ENCODE measurements at places on chromosomes 7 and 10.
A peak's percentile ranks its signal among the peaks of the same experiment; 100 is the strongest.

- DNase-seq: no peak
Measured at GRCh38 chr7:106216517-106216922, 68.3 kb downstream of the NAMPT start.

DNA sequence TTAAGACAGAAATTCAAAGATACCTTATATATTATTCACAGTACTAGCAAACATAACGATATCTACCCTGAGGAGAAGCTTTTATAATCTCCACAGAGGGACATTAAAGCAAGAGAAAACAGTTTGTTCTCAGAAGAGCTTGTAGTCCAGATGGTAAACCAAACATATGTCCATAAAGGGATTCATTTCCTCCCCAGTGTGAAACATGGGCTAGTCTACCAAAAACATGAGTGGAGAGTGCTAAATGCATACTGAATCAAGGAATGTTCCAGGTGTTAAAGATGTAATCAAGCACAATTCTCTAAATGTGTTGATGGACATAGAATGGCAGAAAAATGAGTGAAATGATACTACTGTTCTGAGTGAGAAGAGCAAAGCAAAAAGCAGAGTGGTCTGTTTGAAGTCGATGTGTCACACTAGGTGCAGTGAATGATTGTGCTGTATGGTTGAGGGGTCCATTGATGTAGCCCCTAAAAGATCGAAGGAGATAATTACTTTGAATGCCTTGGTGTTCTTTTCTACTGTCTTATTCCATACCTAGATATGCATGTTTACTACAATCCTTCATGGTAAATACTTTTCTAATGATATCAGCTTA lies 25.3 kb downstream of the BCAP29 start:
- DNase-seq: no peak

- DNase-seq: no peak
Measured at GRCh38 chr7:144113651-144114050, 4.3 kb downstream of the OR2A2 start.

- DNase-seq: no peak
Measured at GRCh38 chr7:143015084-143015483, 11.8 kb downstream of the OR9A2 start.

GRCh38 chr10:110268442-110268841 lies 36.3 kb downstream of the SMNDC1 start:
- no peak for DNase-seq

DNA sequence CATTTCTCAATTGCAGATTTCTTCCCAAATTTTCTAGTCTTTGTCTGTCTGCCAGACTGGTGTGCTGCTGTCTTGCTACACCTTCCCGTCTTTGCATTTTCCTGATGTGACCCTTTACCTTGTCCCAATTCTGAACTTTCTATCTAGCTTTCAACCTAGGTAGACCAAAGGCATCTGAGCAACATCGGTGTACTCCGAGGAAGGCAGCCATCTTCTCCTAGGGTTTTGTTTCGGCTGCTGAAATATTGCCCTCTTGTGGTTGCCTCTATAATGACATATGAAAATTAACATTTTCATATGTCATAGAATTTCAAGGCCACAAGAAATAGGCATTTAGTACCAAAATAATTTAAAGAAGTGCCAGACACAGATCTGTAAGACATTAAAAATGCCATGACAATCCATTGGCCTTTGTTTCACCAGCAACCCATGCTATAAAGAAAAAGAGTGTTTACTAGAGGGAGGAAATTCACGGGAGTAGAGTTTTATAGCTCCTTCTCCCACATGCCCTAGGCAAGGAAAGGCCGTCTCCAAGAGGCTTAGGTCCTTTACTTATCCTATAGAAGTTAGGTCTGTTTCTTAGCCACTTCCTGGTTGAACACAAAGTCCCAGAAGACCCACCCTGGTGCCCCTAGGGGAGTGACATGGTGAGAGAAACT lies 23.4 kb downstream of the OR9A2 start:
- DNase-seq: no peak

GRCh38 chr10:70052462-70053217 lies at the start of gene MACROH2A2:
Gene MACROH2A2 (plus strand): TSS chr10:70052846. CDS start chr10:70075659, 22,813 bp downstream.
- peak; percentile 81 for DNase-seq

GRCh38 chr7:128422842-128423241 lies 13.1 kb upstream of the IMPDH1 start:
- DNase-seq: no peak

GRCh38 chr10:49538381-49539319 lies at the start of gene ERCC6:
Gene ERCC6 (minus strand): TSS chr10:49539121.
- DNase-seq: peak; percentile 98

DNA sequence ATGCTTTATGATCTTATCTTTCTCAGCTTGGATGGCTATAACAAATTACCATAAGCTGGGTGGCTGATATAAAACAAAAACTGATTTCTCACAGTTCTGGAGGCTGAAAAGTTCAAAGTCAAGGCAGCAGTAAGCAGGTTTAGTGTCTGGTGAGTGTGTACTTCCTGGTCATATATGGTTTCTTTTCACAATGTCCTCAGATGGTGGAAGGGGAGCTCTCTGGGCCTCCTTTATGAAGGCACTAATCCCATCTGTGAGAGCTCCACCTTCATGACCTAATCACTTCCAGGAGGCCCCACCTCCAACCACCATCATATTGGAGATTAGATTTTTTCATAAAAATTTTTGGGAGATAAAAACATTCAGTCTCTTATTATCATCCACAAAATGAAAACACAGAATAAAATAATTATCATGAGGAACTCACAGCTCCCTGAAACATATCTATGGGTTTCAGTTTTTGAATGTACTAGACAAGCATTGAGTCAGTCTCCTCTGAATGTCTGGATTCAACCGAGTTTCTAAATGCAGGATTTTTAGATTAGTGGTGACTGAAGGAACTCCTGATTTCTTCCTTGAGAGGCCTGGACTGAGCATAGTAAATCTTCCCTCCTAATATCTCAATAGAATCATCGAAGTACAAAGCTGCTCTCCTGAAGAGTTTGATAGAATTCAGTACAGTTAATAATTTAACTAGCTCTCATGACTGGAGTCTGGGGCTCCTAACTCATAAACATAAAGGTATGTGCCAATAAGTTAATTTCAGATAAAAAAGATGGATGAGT lies 8.0 kb downstream of the CDC14C start:
- no peak for DNase-seq

- no peak for DNase-seq
Measured at GRCh38 chr10:99672884-99673283, 13.6 kb downstream of the ENTPD7 start.
